Lower lobe of right lung (tissue), 2 donors: ENCODE measurements at places on chromosomes 13 and 19. TPM values are rescaled to one million over a fixed set of nuclear protein-coding genes. Genes with fewer than 3 reads are reported as not detected.

DNA sequence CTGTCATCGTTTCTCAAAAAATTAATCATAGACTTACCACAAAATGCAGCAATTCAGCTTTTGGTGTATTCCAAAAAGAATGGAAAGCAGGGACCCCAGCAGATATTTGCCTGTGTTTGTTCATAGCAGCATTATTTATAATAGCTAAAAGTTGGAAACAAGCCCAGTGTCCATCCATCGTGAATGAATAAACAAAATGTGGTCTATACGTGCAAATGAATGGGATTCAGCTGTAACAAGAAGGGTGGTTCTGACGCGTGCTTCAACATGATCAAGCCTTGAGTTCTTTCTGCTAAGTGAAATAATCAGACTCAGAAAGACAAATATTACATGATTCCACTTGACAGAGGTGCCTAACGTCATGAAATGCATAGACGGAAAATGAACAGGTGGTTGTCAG lies 36.4 kb downstream of the PSG11 start:
- no peak for DNase-seq

DNA sequence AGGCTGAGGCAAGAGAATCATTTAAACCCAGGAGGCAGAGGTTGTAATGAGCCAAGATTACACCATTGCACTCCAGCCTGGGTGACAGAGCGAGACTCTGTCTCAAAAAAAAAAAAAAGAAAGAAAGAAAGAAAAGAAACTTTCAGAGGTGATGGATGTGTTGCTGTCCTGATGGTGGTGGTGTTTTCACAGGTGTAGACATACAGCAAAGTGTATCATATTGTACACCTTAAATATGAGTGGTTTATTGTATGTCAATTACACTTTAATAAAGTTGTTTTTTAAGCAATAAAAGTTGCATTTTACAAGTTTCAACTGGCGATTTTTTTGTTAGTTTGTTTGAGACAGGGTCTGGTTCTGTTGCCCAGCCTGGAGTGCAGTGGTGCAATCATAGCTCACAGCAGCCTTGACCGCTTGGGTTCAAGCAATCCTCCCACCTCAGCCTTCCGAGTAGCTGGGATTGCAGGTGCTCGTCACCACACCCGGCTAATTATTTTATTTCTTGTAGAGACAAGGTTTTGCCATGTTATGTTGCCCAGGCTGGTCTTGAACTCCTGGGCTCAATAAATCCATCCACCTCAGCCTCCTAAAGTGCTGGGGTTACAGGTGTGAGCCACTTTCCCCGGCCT lies 13.5 kb upstream of the INSR start:
- DNase-seq, result no peak

DNA sequence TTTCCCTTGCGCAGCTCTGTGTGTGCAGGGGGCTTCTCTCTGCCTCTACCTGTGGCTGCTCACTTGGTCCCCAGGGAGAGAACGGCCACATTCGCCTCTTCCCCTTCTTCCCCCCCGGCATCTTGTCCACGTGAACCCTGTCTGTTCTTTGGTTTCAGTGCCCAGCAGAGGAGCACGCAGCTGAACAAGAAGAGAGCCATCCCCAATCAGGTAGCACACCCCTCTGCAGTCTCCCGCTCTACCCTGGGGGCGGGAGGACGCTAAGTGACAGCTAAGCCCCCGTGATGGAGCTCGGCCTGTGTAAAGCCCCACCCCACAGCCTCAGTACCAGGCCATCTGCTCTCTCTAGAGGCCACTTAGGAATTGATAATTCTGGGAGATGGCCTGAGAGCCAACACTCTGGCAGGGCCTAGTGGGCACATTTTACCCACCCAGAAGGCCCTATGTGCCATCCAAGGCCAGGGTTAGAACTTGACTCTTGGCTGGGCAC lies 30.2 kb downstream of the TMED1 start:
- no peak for DNase-seq

The ZNF254 gene
- total RNA-seq, result 20.0 TPM

The MADCAM1 gene
- 0.92 TPM for total RNA-seq

DNA sequence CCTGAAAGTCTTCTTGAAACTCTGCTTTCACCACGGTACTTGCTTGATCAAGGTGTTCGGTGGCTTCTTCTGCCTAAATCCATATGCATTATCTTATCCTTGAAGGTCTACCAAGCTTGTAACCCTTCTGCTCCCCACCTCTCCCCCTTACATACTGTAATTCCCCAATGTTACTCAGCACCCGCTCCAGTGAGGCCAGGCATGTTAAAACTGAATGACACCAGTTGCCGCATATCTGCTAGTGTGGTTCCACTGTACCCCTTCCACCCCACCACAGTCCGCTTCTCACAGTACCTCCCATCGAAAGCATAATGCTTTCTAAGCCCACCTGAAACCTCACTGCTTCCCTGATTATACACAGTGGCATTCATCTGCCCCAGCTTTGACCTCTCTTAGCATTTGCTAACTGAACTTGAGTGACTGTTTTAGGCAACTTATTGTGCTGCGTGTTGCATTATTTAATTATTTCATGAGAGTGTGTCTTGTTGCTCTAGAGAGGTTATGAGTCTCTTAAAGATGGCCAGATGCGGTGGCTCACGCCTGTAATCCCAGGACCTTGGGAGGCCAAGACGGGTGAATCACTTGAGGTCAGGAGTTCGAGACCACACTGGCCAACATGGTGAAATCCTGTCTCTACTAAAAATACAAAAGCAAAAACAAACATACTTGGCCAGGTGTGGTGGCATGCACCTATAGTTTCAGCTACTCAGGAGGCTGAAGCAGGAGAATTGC lies 87.6 kb upstream of the MBNL2 start:
- no peak for DNase-seq

- DNase-seq, result no peak
Observed at GRCh38 chr13:28953714-28954418, 133.7 kb downstream of the MTUS2 start.

DNA sequence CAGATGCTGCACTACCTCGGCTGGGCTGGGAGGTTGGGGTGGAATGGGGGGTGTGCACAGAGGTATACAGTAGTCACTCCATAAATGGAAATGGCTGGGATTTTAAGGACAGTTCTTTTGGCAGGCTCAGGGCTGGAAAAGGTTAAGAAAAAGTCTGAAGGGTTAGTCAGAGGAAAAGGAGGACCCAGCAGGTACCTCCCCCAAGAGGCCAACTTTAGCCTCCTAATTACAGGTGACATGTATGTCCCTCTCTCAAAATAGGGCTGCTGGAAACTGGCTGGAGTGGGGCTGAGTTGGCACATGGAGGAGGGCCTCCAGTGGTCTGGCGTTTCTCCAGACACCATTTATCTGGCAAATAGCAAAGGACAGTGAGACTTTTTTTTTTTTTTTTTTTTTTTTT lies 994 bp downstream of the CCDC194 start:
- no peak for DNase-seq

DNA sequence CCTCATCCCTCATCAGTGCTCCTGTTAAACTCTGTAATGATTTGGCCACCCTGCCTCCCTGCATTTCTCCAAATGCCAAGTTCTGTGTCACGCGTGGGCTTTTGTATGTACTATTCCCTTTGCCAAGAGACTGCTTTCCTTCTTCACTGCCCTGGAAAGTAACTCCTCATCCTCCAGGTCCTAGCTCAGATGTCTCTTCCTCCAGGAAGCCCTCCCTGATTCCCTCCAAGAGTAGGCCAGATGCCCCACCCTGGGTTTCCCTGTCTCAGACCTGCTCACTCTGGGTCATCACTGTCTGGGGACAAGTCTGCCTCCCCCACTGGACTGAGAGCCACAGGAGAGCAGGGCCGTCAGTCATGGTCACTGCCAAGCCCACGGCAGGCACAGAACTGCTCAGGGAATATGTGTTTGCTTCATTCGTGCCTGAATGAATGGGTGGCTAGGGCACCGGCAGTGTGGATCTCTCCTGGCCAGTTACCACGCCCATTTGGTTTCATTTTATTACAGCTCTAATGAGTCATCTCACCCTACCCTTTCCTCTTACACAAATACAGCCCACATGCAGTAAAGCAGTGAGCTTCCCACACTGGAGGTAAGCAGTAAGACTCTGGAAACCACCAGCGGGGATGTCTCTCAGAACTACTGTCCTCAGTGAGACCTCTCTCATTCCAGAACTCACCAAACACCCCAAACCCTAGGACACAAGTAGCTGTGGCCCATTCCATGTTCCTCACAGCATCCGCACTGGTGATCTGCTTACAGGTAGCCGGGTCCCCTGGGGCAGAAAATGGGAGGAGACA lies 12.1 kb upstream of the GPR4 start:
- no peak for DNase-seq

The GIPC3 gene
- 4.2 TPM for total RNA-seq

- DNase-seq, result no peak
Observed at GRCh38 chr19:36987091-36987490, 71.0 kb downstream of the ZNF568 start.

The ZFR2 gene
- 0.41 TPM for total RNA-seq

- peak; percentile 66 for DNase-seq
Observed at GRCh38 chr19:48878196-48879024, 6.2 kb downstream of the PPP1R15A start.

GRCh38 chr19:34241513-34242337 lies 12.6 kb upstream of the GARRE1 start:
- peak; percentile 83 for DNase-seq

DNA sequence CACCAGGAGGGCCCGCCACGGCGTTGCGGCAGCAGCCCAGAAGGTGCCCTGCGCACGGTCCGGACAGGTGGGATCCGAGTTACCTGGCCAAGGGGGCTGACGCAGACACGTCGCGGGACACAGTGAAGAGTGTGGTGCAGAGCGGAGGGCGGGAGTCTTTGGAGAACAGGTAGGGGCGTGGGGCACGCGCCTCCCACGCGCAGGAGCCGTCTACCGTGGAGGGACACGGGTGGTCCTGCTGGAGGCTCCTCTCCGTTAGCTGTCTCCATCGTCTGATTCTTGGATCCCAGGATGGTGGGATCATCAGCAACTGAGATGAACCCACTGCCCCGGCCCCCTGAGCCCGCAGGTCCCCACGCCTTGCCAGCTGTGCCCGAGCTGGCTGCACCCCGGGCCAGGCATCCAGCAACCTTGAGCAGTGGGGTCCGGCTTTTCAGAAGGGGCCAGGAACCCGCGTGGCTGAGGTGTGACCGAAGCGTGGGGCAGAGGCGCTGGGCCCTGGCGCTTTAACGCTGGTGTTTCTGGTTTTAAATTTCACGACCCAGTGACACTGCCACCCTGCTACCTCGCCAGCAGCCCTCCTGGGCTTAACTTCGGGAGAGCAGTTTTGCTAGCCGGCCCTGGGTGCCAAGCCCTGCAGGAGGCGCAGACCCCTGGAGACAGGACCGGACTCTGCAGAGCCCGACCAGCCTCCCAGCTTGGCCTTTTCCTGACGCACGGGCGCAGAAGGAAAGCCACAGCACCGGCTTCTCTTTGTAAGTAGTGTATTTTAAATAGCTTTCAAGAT lies 7.3 kb downstream of the FGF22 start:
- DNase-seq, result no peak

GRCh38 chr13:47845981-47846380 lies 155.1 kb downstream of the SUCLA2 start:
- no peak for DNase-seq

The ACTMAP gene
- 17.6 TPM for total RNA-seq

The ATP4B gene
- not detected for total RNA-seq

DNA sequence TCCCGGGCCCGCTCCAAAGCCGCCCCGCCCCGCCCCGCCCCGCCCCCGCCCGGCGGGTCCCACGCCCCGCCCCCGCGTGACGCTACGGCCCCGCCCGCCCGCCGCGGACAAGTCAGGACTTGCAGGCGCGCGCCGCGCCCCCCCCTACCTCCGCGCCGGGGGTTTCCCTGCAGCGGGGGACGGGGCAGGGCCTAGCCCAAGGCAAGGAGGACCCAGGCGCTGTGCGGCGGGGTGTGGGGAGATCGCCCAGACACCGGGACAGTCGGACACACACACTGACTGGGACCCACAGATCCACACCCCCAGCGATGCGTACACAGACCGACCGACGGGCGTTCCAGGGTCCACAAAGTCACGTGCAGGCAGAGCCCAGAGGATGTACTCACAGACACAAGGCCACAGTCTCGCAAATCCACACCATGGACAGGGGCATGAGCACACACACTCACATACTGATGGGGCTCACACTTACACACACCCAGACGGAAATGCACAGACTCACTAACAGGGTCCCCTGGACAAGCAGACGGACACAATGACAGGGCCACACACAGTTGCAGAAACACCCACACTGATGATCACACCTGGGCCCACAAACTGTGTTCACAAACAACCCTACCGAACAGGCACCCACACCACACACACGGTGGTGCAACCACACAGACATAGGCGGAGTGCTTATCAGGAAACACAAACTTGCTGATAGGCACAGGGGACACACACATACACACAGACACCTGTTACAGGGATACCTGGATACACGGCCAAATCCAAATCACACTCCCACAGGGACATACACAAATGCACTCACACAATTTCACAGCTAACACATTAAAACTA lies 436 bp upstream of the BBC3 start:
- DNase-seq, result peak; percentile 94

The CFD gene
- total RNA-seq, result 282 TPM

- no peak for DNase-seq
Observed at GRCh38 chr13:42524487-42525034, 49.4 kb upstream of the TNFSF11 start.

The PNMA8B gene
- total RNA-seq, result 1.5 TPM

GRCh38 chr13:75881109-75881775 lies 245.1 kb downstream of the LMO7 start:
- DNase-seq, result no peak

The FBN3 gene
- total RNA-seq, result 7.0 TPM

The PDX1 gene
- not detected for total RNA-seq

The PBX4 gene
- total RNA-seq, result 3.7 TPM

DNA sequence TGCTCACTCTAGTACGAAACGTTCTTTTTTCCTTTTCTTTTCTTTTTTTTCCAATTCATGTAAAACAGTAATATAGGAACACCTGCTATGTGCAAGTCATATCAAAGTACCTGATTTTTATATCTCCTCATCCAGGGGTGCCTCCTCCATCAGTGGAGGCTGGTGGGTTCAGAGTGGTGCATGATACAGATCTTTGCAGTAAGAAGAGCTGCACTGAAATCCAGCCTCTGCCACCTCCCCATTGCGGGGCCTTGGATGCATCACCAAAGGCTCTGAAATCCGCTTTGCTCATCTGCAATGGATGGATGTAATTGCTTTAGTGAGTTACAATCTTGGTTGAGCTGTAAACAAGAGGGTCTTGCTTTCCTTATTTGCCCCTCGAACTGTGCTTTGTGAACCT lies 38.3 kb downstream of the GPR12 start:
- DNase-seq, result no peak

DNA sequence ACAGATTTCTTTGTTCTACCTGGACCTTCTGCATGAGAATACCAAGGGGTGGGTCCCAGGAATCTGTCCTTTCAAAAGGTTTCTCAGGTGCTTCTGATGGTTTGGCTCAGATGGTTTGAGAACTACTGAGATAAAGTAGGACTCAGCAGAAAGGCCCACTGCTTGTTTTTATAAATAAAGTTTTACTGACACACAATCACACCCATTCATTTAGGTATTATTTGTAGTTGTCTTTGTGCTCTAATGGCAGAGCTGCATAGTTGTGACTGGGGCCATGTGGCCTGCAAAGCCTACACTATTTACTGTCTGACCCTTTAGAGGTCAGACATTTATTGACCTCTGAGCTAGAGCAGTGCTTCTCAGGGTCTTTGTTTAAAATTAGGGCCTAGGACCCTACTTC lies 17.6 kb downstream of the EDDM13 start:
- DNase-seq, result no peak

The VSTM1 gene
- total RNA-seq, result 1.7 TPM

- no peak for DNase-seq
Observed at GRCh38 chr19:15911599-15912235, 13.8 kb upstream of the CYP4F2 start.

The ZNF737 gene
- 18.3 TPM for total RNA-seq

GRCh38 chr13:34201050-34201913 lies 383.3 kb downstream of the RFC3 start:
- no peak for DNase-seq
